ENCODE measurements at places on chromosomes 5 and 9. TPM values are rescaled to one million over a fixed set of nuclear protein-coding genes. Genes with fewer than 3 reads are reported as not detected.

DNA sequence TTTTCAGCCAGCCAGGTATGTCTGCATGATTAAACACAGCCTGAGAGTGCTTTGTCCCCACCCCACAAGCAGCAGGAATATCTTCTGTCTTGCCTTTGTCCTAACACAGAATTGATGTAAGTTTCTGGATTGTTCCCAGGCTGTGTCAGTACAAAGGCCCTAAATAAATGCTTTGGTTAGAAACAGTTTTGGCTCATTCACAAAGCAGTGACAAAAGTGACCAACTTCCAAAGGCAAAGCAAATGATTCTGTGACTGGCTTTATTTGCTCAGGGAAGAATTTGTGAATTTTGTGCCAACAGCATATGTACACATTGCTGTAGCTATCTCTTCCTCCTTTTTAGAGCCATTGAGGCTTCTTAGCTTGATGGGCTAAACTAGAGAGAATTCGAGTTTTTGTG, 133.7 kb downstream of the PLPPR1 start:
- DNase-seq = no peak

DNA sequence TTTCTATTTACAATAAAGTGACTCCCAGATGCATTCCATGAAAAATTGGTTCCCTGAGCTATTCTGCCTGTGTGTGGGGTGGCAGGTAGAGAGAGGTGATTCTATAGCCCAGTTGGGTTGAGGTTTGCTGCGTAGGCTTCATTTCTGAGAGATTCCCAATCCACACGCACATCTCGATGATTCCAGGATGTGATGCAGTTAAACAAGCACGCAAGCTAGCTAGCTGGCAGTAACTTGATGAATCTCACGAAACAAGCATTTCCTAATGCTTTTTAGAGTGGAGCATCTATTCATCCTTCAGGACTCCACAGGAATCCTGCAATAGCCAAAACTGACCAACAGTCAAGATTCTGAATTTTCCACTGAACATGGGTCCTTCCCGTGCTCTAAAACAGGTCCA, 43.8 kb upstream of the CER1 start:
- no peak for DNase-seq

GRCh38 chr5:2757563-2758351, 6.3 kb upstream of the IRX2 start:
- DNase-seq = no peak

DNA sequence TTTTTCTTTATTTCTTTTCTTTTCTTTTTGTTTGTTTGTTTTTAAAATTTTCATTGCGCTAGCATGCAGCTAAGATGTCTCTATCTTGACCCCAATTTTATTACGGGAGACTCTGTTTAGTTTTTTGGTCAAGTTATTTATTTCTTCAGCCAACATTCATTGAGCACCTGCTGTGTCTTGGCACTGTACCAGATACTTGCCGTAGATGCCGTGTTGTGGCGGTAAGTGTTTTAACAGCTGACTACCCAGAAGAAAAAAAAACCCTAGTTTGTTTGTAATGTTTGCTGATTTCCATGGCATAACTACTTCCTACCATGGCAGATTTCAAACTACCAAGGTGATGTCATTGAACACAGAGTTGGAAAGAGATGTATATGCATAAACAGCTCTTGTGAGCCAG, 65.0 kb downstream of the UGCG start:
- DNase-seq = no peak

TMEM174 gene
- total RNA-seq = not detected

CEP72 gene
- total RNA-seq = 31.5 TPM

ZNG1E gene
- 19.0 TPM for total RNA-seq

FBXO10 gene
- 3.4 TPM for total RNA-seq

ACOT12 gene
- total RNA-seq = not detected
